Activated CD4-positive, alpha-beta T cell treated with anti-CD3 and anti-CD28 coated beads, Interleukin-2, amount 10 ng/mL, durations not matched to agents 24 days and 14 days (primary cell): ENCODE measurements at places on chromosomes 11 and 22. TPM values are rescaled to one million over a fixed set of nuclear protein-coding genes. Genes with fewer than 3 reads are reported as not detected.

DNA sequence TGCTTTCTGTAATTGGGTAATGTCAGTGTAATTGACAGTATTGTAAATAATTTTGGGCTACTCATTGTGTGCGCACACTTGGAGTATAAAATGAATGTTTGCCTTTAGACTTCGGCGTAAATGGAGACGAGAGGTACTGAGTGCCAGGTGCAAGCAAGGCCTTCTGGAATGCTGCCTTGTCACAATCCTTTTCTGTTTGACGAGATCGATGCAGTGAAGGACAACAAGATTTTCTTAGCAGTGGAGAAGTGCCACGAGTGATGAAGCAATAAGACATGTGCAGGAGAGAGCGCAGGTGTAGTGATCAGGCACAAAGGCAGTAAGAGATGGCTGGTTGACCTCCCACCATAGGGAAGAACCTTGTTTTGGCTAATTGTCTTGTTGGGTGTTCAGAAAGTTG lies 67.5 kb downstream of the DDX10 start:
- no peak for DNase-seq

GRCh38 chr11:11898648-11899047 lies 56.9 kb downstream of the USP47 start:
- DNase-seq = no peak

DNA sequence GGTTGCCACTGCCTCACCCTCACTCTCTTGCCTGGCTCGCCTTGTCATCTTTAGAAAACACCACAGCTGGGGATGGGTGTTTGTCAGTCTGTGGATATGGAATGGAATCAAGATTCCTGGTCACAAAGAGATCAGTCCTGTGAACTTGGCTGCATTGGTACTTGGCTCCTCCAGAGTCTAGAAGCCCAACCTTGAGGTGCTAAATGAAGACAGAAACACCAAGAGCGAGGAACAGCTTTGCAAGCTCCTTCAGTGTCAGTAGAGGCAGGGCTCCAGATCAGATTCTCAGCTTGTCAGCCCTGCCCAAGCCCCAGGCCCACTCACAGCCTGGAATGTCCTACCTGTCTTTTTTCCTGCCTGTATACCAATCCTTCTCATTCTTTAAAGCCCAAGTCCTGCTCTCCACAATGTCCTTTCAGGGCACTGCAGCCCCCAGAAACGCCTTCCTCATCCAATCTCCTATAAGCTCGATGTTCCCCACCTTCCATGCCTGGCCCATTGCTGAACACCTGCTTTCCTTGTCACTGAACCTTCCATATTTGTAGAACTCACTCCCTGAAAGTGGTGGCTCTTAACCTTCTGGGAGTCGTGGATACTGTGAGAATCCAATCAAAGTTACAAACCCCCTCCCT lies 188.9 kb downstream of the BCR start:
- no peak for DNase-seq

- no peak for DNase-seq
These were observed 665 bp downstream of the USP28 start for GRCh38 chr11:113874581-113875233.

DNA sequence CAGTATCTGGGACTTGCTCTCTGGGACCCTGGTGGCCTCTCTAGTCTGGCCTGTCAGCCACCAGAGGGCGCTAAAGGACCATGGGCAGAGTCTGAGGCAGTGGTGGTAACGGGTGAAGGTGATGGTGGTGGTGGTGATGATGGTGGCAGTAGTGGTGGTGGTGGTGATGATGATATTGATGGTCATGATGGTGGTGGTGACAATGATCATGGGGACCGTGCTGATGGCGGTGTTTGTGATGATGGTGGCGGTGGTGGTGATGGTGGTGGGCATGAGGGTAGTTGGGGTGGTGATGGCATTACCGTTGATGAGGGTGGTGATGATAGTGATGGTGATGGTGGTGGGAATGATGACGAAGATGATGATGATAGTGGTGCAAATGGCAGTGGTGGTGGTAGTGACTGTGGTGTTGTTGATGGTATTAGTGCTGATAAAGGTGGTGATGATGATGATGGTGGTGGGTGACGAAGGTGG lies 16.0 kb downstream of the TRPM5 start:
- DNase-seq = peak; percentile 95

- no peak for DNase-seq
These were observed 157.3 kb upstream of the CTSC start for GRCh38 chr11:88494848-88495247.

- DNase-seq = no peak
These were observed at the start of gene MOB2 for GRCh38 chr11:1486054-1486825. MOB2 (minus strand) TSS chr11:1486779; CDS start chr11:1486556, 223 bp downstream.

DNA sequence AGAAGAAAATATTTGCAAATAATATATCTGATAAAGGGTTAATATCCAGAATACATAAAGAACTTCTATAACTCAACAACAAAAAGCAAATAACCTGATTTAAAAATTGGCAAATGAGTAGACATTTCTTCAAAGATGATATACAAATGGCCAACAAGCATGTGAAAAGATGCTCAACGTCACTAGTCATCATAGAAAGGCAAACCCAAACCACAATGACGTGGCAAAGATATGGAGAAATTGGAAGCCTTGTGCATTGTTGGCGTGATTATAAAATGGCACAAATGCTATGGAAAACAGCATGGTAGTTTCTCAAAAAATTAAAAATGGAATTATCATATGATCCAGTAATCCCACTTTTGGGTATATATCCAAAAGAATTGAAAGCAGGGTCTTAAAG lies 466.3 kb downstream of the TBC1D22A start:
- no peak for DNase-seq

- DNase-seq = no peak
These were observed 1.3 kb upstream of the ZBTB16 start for GRCh38 chr11:114058026-114058706.

- DNase-seq = no peak
These were observed 4.8 kb upstream of the TBX1 start for GRCh38 chr22:19755722-19756287.

DNA sequence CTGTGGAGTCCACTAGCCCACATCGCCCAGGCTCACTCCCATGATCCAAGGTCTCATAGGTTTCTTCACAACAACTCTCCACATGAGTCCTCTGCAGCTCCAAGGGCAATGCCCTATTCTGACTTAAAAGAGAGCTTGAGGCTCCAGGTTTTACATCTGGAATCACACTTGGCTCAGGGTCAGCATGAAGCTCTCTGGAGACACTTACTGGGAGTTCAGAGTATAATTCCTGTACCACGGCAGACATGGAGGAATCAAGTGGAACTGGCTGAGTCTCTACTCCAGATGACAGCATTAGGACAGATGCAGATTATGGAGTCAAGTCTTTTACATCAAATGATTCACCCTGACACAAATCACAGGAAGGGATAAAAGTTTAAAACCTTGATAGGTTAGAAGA lies 11.4 kb downstream of the PRR14L start:
- no peak for DNase-seq

GRCh38 chr22:21009638-21010425 lies 5.1 kb upstream of the P2RX6 start:
- peak; percentile 84 for DNase-seq

DNA sequence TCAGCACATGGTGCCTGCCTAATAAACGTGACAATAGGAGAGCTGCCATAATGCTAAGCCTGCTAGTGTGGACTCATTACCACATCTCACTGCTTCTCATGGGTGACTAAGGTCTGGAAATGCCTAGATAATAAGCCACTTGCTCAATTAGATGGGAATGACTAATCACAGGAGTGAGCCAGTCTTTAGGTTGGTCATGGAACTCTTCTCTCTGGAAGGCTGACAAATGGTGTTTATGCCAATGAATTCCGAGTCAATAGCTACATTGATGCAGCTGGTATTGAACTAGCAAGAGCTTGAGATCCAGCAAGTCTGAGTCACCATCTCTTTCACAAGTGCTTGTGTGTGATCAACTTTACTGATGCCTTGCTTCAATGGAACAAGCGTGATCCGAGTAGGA lies 334.9 kb downstream of the OPCML start:
- no peak for DNase-seq

DNA sequence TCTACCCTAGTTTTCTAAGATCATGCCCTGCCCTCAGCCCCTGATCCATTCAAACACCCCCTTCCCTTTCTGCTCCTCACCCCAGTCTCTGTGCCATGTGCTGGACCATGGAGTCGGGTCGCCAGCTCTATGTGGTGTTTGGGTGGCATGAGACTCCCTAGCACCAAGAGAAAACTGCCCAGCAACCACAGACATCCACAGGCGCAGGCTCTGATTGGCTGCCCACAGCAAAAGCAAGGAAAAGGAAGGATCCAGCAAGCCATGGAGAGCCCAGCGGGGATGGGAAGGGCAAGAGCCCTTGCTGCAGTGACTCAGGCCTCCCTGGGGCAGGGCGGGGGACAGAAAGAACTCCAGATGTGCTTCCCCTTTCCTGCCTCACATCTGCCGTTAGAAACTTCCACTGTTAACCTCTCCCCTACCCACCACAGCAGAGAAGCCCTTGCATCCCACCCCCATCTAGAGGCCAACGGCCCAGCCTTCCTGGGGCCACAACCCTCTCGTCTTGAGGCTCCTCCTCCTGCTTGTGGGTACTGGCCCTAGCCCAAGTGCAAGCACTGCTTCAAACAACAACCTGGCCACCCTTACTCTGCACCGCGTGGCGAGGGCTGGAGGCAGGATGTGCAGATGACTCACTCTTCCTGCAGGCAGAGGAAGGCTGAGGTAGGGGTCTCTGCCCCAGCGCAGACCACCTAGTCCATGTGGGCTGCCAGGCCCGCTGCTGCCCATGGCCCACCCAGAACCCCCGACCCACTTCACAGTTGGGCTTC lies 9.7 kb upstream of the AHNAK start:
- DNase-seq = peak; percentile 96

- DNase-seq = no peak
These were observed 25.9 kb upstream of the WNT7B start for GRCh38 chr22:46002757-46003270.

- no peak for DNase-seq
These were observed 50.8 kb downstream of the MN1 start for GRCh38 chr22:27750584-27751265.

GRCh38 chr22:20423008-20423905 lies 14.4 kb downstream of the SCARF2 start:
- DNase-seq = no peak

DNA sequence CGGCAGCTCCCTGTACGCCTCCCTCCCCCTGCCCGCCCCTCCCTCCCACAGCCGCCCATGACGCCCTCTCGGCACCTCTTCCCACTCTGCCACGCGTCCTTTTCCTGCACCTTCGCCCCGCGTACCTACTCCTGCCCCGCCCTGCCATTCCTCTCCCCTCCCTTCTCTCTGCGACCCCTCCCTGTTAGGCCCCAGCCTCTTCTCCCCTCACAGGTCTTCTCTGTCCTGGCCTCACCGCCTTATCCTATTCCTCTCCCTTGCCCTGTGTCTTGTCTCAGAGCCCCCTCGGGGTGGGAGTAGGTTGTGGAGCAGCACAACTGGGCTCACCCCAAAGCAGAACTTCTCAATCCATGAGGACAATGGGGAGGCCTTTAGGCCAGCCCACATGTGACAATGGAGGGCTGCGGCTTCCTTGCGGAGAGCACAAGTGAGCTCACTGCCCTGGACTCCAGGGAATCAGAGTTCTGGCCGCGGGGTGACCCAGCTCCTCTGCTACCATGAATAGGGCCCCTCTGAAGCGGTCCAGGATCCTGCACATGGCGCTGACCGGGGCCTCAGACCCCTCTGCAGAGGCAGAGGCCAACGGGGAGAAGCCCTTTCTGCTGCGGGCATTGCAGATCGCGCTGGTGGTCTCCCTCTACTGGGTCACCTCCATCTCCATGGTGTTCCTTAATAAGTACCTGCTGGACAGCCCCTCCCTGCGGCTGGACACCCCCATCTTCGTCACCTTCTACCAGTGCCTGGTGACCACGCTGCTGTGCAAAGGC lies 539 bp downstream of the SLC35C1 start:
- no peak for DNase-seq

GRCh38 chr11:69094915-69095290 lies 46.2 kb downstream of the TPCN2 start:
- no peak for DNase-seq

- no peak for DNase-seq
These were observed 220.0 kb downstream of the C11orf91 start for GRCh38 chr11:33480626-33481025.

DNA sequence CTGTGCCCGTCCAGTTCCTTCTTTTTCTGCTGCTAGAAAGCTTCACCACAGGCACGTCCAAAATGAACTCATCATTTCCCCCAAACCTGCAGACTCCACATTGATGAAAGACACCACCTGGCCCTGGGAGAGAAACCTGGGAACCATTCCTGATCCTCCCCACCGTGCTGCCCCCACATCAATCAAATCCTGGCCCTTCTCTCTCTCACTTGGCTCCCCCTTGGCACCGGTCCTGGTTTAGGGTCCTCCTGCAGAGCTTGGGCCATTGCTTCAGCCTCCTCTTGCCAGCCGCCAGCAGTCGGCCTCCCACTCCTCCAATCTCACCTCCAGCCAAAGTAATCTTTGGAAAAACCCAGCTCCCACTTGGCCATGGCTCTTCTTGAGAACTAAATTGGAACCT lies 38.5 kb downstream of the RIBC2 start:
- DNase-seq = no peak

- no peak for DNase-seq
These were observed 42.1 kb downstream of the KDM2A start for GRCh38 chr11:67160872-67161783.

GRCh38 chr22:31122532-31123291 lies at the start of gene INPP5J:
INPP5J (plus strand) TSS chr22:31122966; CDS start chr22:31123015, 49 bp downstream.
- DNase-seq = no peak

DNA sequence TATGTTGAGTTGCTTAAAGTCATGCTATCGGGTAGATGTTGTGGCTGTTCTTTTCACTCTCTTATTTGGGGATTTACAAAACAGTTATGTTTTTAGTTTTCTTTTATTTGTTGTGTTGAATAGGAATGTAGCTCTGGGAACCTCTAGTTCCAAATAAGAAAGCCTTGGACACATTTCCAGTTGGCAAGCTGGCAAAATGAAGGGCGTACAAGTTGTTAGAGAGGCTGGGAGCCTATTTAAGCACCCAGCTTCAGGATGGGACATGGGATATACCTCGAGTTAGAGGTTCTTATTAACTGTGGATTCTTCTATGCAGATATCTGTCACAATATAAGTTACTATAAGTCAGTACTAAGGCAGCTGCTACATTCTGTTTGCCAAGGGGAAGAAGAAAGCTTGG lies 22.8 kb downstream of the PPARA start:
- no peak for DNase-seq

DNA sequence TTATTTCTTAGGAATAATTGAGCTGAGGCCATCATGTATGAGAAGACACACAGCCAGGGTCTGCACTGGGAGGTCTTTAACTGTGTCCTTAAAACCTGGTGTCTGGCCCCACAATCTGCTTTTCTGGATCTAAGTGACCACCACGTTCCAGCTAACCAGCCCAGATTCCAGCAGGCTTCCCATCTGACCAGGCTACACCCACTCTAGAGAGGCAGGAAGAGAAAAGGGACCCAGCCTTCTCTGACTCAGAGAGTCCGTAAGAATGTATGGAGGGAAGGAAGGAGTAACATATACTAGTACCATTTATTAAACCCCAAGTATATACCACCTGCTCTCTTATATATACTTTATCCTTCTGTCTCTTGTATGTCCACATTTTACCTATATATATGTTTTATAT lies 80.1 kb downstream of the LDLRAD3 start:
- no peak for DNase-seq

Gene TSPAN18
- 1.4 and 1.5 TPM in 2 replicates for total RNA-seq

Gene BBOX1
- not detected in 2 replicates for total RNA-seq

Gene FRMD8
- 46.7 and 46.8 TPM in 2 replicates for total RNA-seq

Gene MYOD1
- total RNA-seq = not detected in 2 replicates

Gene C11orf91
- 0.51 TPM in 1 of 2 replicates, not detected in the other for total RNA-seq

Gene OR5P2
- not detected in 2 replicates for total RNA-seq

Gene GLYATL1
- total RNA-seq = not detected in 2 replicates
